ENCODE measurements at places on chromosomes 4 and X.

GRCh38 chrX:9401051-9401450 is 63.8 kb upstream of the TBL1X start:
- DNase-seq: no peak

DNA sequence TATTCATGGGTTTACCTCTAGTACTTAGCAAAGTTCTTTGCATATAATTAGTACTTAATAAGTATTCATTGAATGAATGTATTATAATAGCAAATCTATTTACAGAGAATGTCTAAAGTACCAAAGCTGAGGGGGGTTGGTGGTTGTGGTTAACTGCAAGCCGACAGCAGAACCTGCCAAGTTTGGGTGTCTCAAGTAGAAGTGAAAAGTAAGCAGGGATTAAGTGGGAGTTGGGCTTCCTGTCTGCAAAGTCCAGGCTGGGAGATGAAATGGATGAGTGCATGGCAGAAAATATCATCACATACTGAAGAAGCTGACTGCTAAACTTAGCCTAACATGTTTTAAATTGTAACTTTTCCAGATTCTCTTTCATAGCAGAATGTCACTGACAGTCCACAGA is 169.6 kb downstream of the CAMK2D start:
- no peak for DNase-seq

GRCh38 chr4:67575232-67576058 is 16.9 kb downstream of the STAP1 start:
- peak; percentile 11 for DNase-seq

DNA sequence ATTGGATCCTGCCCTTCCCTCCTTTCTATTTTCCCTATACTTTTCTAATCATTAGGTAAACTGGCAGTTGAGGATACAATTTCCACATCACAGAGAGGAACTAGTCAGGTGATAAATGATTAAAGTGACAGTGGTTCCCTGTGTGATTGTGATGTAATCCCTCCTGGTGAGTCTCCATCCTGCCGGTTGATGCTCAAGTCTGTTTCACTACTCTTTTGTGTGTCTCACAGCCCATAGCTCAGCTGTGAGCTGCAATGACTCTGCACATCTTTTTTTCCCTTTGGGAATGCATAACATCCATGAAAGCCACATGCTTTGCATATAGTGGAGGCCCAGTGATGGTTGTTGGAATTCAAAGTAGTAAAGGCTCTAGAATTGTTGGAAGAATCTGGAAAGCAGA is 60.4 kb downstream of the CCNI start:
- no peak for DNase-seq

- DNase-seq: no peak
Measured at GRCh38 chr4:116618638-116619037, 466.7 kb downstream of the TRAM1L1 start.

DNA sequence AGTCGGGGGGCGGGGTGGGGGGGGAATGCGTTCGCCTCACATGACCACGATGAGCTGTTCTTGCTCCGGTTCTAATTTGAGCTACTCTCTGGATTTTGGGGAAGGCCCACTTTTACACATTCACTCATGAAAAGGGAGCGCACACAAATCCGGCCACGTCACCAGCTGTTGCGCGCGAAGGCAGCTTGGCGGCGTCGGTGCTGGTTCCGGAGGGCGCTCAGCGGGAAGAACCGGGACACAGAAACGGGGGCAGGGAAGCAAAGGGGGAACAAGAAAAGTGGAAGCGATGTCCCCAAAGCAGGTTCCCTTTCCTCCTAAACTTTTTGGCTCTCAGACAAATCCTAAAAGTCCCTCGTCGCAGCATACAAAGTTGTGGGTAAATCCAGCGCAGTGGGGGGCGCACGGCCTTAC is 605 bp downstream of the ANXA5 start:
- peak; percentile 72 for DNase-seq
